Cortex of kidney (tissue), 1 donor: ENCODE measurements at places on chromosomes 3 and 15.

GRCh38 chr3:73365756-73366397 lies 258.9 kb downstream of the PDZRN3 start:
- DNase-seq, result no peak

DNA sequence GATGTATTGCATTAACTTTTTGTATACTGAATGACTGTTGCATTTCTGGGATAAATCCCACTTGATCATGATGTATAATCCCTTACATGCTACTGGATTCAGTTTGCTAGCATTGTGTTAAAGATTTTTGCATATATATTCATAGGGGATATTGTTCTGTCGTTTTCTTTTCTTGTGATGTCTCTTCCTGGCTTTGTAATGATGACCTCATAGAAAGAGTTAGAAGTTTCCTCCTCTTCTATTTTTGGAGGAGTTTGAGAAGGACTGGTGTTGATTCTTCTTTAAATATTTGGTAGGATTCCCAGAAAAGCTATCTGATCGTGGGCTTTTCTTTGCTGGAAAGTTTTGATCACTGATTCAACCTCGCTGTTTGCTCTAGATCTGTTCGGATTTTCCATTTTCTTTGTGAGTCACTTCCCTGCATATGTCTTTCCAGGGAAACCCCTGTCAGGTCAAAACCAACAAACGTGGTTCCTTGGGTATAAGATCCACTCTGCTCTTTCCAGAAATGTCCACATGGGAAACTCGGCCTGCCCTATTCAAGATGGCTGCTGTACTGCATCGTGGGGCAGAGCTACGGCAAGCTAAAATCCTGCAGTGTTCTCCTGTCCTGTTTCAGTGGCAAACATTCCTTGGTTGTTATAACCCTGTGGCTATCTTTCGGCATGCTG lies 120.4 kb downstream of the GABRG3 start:
- DNase-seq, result no peak

DNA sequence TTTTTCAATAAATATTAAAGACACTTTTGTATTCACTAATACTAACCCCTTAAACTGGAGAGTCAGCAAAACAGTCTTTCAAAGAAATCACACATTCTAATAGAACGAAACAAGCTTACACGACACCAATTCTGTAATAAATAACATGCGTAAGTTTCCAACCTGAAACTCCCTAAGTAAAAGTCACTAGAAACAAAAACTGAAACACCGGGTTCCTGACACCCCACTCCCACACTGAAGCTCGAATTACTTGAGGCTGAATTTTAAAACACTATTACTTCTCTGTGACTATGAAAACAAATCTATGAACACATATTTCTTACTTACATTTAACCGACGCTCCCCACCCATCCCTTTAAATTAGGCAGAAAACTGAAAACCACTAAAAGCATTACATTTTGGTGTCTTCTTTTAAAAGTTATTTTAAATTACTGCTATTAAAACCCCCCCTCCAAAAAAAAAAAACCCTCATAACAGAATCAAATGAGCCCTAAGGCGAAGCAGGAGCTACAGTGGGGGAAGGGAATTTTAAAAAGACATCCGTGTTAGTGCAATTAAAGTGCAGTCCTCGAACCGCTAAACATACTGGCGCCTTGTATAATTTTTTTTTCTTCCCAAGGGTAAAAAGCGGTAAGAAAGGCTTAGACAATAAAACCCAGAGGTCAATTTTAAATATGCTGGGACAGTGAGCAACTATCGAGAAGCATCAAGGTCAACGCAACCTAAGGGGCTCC lies 878 bp downstream of the SPPL2A start:
- DNase-seq, result no peak

- no peak for DNase-seq
Observed at GRCh38 chr3:135499426-135499825, 466.1 kb upstream of the PPP2R3A start.

DNA sequence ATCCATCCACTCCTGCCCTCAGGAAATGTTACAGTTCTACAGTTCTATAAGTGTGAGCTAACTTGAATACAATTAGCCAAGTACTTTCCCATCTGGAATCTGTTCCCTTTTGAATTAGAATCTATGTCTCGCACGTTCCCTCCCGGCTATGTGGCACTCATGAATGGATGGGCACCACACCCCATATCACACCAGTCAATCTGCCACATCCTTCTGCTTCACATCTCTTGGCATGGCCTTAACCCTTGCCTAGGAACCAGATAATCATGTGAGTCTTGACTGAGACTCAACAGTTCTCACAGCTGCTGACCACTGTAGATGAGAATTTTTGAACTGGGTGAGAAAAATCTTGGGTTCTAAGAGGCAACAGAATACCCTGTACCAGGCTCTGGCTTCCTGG lies 180.2 kb downstream of the TNIK start:
- DNase-seq, result no peak

DNA sequence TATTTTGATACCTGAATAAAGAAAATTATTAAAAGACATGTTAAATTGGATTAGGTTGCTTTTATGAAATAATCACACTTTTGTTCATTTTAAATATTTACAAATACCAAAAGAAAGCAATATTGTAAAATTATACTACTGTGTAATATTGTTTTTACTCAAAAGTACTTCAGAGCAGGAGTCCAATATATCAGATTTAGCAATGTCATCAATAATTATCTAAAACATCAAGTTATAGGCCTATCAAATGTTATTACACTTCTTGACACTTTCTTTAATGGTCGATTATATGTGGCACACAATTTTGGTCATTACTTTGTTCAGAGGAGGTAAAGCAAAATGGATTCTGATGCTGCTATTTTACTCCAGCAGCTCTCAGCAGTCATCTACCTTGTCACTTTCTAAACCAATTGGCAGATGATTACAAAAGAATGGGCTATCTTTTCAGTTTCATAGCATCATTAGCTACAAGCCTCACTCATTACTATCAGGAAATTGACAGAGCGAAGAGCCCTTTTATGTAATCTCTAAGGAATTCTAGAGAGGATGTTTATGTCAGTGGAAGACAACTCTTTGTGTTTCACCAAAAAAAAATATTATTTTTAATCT lies 318.6 kb downstream of the PLOD2 start:
- no peak for DNase-seq

GRCh38 chr3:189941679-189942078 lies 179.0 kb downstream of the P3H2 start:
- DNase-seq, result no peak

DNA sequence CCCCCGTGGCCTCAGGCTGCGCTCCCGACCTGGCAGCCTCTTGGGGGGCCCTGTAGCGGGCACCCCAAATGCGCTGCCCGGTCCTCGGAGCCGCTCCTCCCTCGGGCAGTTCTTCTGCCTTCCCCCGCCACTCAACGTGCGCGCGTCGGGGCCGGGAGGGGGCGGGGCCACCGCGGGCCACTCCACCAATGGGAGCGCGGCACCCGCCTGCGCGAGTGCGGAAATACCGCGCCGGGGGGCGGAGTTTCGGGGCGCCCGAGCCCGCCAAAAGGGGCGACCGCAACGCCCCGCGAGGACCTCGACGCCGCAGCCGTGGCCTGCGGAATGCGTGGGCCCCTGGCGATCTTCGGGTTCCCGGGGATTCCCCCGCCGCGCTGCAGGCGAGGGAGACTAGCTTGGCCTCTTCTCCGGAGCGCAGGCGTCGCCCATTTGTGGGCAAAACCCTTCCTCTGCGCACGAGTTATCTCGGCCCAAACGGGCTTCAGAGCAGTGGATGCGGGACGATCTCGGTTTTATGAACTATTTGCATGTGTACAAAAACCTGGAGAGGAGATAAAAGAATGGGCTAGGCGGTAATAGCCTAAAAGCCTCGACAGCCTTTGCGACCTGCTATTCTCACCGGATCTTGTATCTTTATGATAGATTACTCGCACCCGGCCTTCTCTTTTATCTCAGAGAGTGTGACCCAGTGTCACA lies at the start of gene TASOR:
TASOR (minus strand) TSS at position 144 of the 696 bp plus-strand sequence. CDS start 259 bp downstream, outside the sequence.
- peak; percentile 45 for DNase-seq

GRCh38 chr3:16079519-16079918 lies 95.0 kb upstream of the GALNT15 start:
- DNase-seq, result no peak

GRCh38 chr15:88605189-88606069 lies 15.7 kb upstream of the AEN start:
- no peak for DNase-seq

DNA sequence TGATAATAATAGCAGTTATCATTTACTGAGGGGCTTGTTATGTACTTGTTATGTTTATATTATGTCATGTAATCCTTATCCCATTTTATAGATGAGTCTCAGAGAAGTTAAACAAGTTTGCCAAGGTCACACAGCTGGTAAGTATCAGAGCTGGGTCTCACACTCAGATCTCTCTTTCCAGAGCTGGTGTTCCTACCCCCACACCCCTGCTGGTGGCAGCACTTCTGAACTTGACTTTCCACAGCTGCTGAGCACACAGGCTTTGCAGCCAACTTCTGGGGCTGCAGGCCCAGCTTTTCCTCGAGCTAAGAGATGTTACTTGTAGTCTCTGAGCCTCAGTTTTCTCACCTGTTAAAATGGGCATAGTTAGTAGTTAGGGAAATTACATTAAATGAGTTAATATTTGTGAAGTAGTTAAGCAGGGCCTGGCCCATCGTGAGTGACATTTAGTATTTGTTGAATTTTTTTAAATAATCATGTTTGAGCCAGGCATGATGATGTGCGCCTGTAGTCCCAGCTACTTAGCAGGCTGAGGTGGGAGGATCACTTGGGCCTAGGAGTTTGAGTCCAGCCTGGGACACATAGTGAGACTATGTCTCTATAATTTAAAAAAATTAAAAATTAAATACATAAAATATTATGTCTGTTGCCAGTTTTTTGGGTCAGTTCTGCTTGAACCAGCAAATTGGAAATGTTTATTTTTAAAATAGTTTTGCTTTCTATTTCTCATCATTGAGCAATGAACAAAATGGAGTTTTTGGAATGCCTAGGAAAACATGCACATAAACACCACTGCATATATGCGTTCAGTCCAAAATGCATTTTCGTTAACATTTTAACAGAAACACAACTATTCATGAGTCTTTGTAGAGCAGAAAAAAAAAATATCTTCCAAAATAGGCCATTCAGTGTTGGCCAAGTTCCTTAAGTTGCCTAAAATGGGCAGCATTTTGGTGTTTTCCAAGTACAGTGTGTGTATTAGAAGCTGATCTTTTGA lies 87.3 kb downstream of the SMAD6 start:
- DNase-seq, result no peak

- no peak for DNase-seq
Observed at GRCh38 chr15:100718075-100718980, 115.9 kb downstream of the ASB7 start.

GRCh38 chr3:148758303-148758884 lies 60.7 kb downstream of the AGTR1 start:
- DNase-seq, result no peak

DNA sequence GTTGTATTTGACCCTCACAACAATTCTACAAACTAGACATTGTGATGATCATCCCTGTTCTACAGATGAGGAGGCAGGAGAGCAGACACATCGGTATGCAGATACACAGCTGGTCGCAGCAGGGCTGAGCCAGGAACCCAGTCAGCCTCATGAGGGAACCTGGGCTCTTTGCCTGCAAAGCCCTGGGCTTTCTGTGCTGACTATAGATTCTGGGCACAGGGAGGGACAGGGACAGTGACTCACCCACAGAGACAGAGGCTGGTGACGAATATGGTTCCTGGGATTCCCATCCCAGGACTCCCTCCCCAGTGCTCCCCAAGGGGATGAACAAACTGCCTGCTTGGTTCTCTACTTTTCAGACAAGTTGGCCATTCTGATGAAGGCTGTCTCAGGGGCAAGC lies 3.8 kb upstream of the CAMP start:
- DNase-seq, result no peak

GRCh38 chr15:101057841-101058407 lies 138.8 kb downstream of the LRRK1 start:
- no peak for DNase-seq

DNA sequence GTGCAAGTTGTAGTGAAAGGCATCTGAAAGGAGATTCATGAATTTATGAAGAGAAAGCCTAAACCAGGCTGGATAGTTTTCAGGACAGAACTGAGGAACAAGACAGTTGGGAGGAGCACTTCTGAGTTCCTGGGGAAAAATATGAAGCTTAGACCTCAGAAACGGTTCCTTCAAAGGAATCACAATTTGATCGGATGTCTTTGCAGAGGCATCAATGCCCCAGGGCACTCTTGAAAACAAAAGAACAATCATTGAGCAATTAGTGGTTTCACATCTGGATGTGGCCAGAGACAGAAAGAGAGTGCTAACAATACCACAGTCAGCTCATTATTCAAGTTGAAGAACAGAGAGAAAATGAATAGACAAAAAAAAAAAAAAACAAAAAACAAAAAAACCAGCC lies 86.2 kb downstream of the KLF13 start:
- DNase-seq, result no peak

DNA sequence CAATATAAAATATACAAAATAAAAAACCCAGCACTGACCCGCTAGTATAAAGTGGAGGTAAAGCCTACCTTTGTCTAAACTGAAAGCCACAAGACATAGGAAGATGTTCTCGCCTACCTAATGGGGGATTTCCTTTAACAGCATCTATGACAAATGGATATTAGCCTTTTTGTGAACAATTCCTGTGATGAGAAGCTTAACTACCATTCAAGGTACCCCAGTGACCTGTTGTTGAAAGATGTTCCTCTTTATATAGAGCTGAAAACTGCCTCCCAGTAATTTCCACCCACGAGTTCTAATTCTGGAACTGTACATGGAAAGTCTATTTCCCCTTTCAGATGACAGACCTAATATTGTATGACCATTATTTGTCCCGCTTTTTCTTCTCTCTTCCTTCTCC lies 109.8 kb upstream of the RASGRP1 start:
- no peak for DNase-seq

- DNase-seq, result no peak
Observed at GRCh38 chr3:43000387-43000786, 21.3 kb downstream of the GASK1A start.

GRCh38 chr3:192902549-192902948 lies 15.1 kb downstream of the MB21D2 start:
- no peak for DNase-seq

- no peak for DNase-seq
Observed at GRCh38 chr3:129413687-129414506, 14.5 kb downstream of the EFCAB12 start.

GRCh38 chr3:21826416-21826815 lies 75.4 kb upstream of the ZNF385D start:
- no peak for DNase-seq

- no peak for DNase-seq
Observed at GRCh38 chr3:165638034-165638433, 199.2 kb downstream of the BCHE start.

- no peak for DNase-seq
Observed at GRCh38 chr3:151330379-151330778, 1.0 kb upstream of the P2RY13 start.

DNA sequence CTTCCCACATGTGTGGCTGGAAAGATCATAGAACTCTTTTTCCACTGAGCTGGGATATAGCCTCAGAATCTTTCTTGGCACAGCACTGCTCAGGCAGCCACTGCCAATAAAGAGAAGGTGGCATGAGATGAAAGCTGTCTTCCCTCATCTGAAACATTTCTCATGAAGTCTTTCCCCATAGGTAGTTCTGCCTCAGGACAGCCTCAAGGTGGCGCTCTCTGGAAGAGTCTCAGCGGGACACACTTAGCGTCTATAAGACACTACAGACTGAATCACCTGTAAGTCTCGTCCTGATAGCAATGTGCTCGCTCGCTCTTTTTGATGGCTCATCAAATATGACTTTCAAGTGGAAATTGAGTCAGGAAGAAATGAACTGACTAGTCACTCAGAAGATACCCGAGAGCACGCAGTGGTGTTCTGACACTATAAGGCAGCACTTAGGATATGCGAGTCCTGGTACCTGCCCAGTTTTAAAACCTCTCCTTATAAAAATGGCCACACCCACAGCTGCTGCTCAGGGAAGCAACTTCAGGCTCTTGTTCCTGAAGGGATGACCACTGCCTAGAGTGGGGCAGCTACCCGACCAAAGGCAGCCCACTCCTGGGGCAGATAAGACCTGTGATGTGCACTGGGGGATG lies 269.5 kb downstream of the SUCLG2 start:
- DNase-seq, result no peak
